Glomerular endothelial cell (primary cell): ENCODE measurements at places on chromosomes 16 and 17. TPM values are rescaled to one million over a fixed set of nuclear protein-coding genes. Genes with fewer than 3 reads are reported as not detected.

The PTX4 gene
- 0.18 TPM in 1 of 2 replicates, not detected in the other for total RNA-seq

The CD68 gene
- total RNA-seq, result 4.1 and 8.8 TPM in 2 replicates

The PGAP3 gene
- total RNA-seq, result 6.0 and 7.5 TPM in 2 replicates

The E4F1 gene
- 35.1 and 37.5 TPM in 2 replicates for total RNA-seq

The TNFRSF17 gene
- total RNA-seq, result not detected in 2 replicates

The LIMD2 gene
- 73.9 and 93.6 TPM in 2 replicates for total RNA-seq

The CDRT4 gene
- 4.8 TPM in 2 replicates for total RNA-seq

The MEIOC gene
- 0.35 TPM in 1 of 2 replicates, not detected in the other for total RNA-seq
